ENCODE measurements at places on chromosomes 13 and 19.

DNA sequence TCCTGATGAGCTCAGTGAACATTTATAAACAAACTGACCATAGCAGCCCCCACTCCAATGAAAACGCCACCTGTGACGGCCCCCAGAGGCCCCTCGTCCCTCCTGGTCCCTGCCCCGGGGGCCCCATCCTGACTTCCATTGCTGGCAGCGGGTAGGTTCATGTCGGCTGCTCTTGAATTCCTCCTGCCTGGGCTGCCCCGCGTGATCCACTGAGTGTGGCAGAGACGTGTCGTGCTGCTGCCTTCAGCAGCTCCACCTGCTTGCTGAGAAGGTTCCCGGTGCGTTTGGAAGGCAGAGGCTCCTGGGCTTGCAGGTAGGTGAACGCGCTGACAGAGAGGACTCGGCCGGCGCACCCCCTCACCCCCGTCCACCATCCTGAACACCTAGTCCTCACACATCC, 11.6 kb downstream of the C2CD4C start:
- no peak for DNase-seq

DNA sequence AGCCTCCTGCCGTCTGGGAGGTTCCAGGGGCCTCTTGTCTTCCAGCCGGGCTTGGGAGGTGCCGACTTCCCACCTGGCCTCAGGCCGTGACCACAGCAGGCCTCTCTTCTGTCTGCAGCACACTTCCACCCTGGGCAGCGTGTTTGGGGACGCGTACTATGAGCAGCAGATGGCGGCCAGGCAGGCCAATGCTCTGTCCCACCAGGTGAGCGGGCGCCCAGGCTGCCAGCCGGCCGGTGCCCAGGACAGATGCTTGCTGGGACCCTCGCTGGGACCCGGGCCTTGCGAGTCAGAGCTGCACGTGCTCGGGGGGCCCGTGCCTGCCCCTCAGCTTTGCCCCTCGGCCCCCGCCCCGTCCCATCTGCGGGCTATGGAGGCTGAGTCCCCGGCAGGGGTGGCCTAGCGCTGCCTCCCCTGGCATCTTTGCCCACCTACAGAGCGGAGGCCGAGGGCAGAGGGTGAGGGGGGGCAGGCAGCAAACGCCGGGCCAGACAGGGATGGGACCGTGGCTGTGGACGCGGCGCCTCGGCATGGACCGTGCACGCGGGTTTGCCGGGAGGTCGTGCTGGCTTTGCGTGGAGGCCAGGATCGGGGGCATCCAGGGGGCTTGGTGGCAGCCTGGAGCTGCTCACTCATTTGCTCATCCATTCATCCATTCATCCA, 16.2 kb downstream of the COMP start:
- DNase-seq: peak; percentile 23

DNA sequence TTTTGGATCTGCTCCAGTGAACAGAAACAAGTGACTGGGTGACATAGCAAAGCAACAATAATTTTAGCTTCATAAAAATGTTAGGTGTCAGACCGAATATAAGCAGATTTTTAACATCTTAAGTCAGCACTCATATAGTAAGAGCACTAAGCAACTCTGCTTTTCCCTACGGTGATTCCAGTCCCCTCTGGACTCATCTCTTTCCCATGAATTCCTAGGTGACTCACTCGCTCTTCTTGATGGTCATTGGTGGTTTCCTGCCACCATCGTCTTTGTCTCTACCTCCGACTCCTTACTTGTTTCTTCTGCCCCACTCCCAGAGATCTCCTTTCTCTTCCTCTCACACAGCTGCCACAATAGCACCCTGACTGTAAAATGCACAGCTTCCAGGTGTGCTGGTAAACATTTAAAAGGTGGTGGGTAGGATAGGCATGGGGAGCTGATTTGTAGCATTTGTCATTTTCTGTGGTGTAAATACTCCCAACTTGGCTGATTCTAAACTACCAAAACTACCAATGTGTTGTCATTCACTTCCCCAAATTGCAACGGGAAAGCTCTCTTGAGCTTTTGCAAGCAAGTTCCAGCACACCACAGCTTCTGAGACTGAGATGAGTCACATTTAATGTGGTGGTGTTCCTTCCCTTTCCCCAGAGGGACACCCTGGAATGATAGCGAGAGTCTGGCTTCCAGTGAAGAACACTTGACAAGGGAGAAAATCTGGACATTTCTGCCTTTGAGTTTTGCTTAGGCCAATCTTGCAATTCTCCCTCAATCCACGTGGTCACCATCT, 42.8 kb upstream of the CLDN10 start:
- no peak for DNase-seq

GRCh38 chr13:51826606-51827005, 18.4 kb downstream of the TMEM272 start:
- no peak for DNase-seq

DNA sequence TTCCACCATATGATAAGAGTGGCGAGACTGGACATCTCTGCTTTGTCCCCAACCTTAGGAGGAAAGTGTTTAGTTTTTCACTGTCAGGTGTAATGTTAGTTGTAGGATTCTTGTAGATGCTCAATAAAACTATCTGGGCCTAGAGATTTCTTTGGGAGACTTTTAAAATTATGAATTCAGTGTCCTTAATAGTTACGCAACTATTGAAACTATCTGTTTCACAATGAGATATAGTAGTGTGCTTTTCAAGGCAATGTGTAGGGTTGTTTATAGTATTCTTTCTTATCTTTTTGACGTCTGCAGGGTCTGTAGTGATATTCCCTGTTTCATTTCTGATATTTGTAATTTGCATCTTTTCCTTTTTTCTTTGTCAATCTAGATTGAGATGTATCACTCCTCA, 33.2 kb upstream of the F7 start:
- no peak for DNase-seq

DNA sequence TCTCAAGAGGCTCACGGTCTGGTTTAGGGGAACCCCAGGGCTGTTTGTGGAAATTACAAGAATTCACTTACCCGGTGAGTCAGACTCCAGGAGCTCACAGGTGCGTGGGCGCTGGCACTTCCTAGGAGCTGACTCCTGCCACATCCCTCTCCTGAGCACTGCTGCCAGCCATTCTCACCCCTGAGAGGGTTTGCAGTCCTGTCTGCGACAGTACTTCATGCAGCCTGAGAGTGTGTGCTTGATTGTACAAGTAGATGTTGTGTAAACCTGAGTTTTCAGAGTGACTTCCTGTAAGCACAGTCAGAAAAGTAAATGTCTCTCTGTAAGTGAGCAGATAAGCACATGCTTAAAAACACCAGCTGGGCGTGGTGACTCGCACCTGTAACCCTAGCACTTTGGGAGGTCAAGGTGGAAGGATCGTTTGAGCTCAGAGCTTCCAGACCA, 8.1 kb downstream of the MRPL4 start:
- no peak for DNase-seq

GRCh38 chr19:13023656-13024055, 28.4 kb downstream of the NFIX start:
- DNase-seq: no peak

GRCh38 chr19:29667387-29667783, 2.1 kb downstream of the PLEKHF1 start:
- no peak for DNase-seq

GRCh38 chr13:35784286-35784951, 307.9 kb upstream of the MAB21L1 start:
- no peak for DNase-seq

DNA sequence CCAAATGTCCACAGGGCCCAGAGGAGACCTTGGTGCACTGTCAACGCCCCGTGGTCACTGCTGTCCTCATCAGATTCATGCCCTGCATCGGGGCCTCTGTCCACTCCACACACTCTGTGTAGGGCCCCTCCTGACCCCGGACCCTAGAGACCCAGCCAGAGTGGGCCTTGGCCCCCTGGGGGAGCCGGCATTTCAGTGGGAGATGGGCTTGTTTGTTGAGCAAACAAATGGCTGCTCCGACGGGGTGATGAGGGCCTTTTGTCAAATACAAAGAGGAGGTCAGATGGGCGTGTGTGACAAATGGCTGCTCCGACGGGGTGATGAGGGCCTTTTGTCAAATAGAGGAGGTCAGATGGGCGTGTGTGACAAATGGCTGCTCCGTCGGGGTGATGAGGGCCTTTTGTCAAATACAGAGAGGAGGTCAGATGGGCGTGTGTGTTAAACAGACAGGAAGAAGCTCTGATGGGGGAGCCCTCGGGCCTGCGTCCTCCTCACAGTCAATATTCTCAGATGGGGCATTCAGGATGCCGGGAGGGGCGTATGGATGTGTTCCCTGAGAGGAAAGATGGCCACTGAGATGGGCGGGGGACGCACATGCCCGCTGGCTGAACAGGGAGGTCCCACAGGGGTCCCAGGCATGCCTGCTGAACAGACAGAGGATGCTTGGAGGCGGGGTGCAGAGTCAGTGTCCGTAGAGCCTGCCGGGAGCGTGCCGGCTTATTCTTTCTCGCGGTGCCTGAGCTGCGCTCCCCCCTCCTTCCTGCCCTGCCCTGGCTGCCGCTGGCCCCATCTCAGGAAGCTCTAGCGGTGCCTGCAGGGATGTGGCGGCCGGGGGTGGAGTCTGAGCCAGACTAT, 36.3 kb downstream of the SMIM24 start:
- no peak for DNase-seq

DNA sequence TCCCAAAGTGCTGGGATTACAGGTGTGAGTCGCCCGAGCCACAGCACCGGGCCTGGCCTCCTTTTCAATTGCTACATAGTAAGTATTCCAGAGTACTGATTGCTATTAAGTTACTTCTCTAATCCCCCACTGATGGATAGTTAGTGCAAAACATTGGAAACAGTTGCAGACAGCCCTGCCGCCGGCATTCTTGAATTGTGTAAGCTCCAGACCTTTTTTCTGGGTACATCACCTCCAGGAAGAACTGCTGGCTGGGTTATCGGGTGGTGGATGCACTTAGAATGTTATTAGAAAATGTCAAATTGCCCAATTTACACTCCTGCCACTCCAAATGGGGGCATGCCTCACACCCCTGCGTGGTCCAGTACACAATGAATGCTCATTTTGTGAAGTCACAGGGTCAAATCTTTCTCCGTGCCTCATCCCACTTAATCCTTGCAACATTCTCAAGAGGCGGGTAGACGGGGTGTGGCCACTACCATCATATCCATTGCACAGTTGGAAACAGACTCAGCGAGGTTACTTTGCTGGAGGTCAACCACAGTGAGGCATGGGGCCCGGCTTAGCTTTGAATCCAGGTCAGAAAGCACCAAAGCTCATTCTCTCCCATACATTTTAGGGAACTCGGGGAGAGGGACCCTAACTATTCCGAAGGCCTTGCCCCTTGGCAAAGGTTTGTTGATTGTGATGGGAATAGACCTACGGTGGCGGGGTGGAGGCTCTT, 1.0 kb upstream of the KDM4B start:
- DNase-seq: no peak

DNA sequence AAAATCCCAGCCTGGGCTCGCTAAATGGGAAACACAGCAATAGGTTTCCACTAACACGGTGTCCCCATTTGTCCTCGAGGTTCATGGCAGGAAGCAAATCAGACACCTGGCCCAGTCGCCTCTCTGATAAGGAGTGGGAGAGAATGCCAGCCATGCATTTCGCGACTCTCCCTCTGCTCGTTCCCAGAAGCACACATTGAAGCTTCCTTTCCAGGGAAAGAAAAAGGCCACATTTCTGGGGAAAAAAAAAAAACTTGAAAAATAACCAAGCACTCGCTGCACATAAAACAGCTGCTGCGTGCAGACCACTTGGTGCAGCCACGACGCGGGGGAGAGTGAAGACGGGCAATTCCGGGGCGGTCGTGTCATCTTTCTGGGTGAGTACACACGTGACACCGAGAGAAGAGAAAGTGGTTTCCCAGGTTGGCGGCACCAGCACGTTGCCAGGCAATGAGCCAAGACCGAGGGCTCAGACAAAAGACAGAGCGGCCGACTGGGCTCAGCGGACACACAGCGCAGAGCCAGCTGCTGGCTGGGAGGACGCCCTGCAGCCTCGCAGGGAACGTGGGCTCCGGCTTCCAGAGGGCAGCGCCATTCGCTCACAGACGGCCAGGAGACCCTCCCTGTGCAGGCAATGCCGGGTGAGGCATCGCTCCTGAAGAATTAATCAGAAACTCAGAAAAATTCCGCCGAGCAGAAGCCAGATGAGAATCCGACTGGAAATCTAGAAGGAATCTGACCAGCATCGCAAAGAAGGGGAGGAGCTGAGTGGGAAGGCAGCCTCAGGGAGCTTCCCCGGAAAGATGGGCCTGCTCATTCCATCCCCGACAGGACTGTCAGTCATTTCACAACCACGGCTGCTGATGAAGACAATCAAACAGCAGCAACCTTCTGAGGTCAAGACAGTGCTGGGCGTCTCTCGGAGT, 83.2 kb upstream of the IRS2 start:
- peak; percentile 83 for DNase-seq

DNA sequence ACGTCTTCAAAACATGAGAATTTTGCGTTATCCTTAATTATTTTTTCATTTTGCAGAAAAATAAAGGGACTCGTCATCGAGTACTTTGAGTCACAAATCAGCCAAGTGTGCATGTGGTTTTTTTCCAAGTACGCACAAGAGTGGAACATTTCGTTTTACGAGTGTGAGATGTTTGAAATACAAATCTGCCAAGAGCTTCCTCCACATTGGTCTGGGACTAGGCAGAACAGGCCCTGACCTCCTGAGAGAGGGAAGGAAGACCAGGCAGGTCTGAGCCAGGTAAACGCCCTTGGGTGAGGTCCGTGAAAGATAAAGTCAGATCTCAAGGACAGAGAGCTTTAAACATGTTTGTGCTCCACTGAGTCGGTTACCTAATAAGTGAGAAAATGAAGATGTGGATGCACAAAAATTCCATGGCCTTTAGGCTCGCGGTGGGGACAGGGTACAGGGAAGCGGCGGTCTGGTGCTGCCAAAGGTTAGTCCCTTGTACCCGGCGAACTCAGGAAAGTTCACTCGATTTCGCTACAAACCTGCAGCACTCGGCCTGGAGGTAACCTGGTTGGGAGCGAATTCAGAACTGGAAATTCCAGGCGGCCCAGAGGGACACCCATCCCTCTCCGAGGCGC, 473 bp upstream of the ITM2B start:
- DNase-seq: no peak

- no peak for DNase-seq
Observed at GRCh38 chr13:110352735-110353134, 45.7 kb downstream of the COL4A2 start.

- DNase-seq: no peak
Observed at GRCh38 chr19:56750658-56751057, 79.1 kb upstream of the ZNF835 start.

- peak; percentile 49 for DNase-seq
Observed at GRCh38 chr19:22526661-22527272, 104.6 kb upstream of the ZNF98 start.

DNA sequence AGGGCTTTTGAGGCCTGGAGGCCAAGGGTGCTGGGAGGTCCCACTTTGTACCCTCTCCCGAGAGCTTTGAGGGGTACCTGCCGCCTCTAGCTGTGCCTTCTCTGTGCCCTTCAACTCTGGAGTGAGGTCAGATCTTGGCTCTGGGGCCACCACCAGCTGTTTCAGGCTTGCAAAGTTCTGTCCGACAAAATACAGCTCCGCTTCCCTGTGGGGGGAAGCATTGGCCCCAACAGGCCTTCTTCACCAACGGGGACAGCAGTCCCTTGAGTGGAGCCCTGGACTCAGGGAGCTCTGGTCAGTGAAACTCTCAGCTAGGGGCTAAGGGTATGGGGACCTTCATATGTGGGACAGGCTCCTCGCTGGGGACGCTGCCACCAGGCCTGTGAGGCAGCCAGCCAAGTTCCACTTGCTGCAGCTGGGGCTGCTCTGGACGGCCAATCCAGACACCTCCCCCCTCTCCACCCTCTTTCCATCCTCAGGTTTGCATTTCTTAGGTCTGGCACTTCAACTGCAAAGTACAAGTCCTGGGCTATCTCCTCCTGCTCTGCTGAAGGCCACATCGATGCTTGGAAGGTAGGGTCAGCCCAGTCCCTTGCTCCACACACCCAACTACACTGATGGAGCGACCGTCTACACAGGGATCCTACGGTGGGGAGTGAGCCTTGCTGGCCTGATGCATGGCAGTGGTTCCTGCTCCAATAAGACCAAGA, 46.8 kb downstream of the C13orf46 start:
- no peak for DNase-seq

Measured in ovary (tissue), 10 donors.